Breast epithelium (tissue), 4 donors: ENCODE measurements at places on chromosomes 6 and 20. TPM values are rescaled to one million over a fixed set of nuclear protein-coding genes. Genes with fewer than 3 reads are reported as not detected.

DNA sequence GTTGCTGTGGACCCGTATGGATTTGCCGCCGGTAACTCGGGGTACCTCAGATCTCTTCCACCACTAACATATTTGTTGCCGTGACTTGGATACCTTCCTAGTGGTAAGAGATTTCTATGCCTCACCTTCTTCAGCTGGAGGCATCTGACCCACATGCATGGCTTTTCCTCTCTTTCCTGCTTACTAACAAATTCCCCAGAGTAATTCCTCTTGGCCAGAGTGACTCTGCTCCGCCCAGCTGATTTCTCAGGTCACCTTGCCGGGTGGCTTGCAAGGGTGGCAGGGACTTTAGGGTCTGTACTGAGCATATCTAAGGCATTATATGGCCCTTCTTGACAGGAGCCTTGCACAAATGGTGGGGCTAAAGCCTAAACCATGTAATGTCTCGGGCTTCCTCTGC, 38.2 kb downstream of the FAM184A start:
- DNase-seq: no peak

DNA sequence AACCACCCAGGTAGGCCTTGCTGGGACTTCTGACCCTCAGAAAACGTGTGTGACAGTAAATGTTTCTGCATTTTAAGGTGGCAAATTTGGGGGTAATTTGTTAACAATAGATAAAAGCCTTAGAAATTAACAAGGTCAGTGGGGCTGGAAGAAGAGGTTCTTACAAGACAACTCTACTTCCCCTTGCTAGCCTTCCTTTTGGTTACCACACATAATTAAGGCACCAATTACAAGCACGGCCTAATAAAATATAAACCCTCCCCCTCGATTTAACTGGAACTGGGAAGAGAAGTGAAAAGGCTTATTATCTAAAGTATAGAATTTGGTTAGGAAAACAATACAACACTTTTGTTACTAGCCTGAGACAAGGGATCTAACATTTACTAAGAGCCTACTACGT, 38.8 kb downstream of the ELOVL5 start:
- DNase-seq: no peak

GRCh38 chr6:143743301-143744166, 65.8 kb downstream of the PHACTR2 start:
- no peak for DNase-seq

DNA sequence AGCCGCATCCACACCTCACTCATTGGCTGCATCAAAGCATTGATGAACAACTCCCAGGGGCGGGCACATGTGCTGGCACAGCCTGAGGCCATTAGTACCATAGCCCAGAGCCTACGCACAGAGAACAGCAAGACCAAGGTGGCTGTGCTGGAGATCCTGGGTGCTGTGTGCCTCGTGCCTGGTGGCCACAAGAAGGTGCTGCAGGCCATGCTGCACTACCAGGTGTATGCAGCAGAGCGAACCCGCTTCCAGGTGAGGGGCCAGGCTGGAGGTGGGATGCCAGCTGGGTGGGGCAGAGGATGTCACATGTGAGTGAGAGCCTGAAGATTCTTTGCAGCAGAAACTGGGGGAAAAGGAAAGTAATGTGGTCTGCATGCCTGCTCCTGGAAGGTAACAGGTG, 66.7 kb downstream of the MOCS1 start:
- DNase-seq: no peak

Gene CYP39A1
- total RNA-seq: 6.9 TPM

Gene PRSS16
- total RNA-seq: 0.80 TPM

Gene SMLR1
- total RNA-seq: not detected

Gene KLHDC3
- total RNA-seq: 91.4 TPM
